Stimulated activated CD8-positive, alpha-beta memory T cell treated with anti-CD3 and anti-CD28 coated beads, Interleukin-7, amount 100 ng/mL, for 4 hours (primary cell): ENCODE measurements at places on chromosomes 12 and 14.

DNA sequence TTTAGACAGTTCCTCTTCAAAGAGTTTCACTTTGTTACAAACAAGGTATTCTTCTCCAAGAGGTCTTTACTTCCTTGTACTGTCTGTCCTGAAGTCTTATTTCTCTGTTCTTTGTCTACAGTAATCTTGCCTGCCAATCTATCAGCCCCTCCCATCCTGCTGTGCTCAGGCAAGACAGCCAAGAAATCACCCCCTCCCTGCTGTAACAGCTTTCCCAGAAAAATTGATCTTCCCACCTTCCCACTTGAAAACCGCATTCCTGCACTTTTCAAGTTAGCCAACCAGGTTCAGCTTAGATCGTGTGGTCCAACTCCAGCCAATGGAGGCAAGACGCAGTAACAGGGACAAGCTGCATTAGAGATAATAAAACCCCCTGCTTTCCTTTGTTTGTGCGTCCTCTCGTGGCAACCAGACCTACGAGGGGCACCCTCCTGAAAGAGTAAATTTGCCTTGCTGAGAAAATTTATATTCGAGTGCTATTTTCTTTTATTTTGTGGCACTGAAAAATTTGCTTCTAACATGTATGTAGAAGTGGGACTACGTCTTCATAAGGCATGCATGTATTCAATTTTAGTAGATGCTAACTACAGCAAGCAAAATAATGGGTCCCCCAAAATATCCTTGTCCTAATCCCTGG lies 46.5 kb upstream of the ESR2 start:
- no peak for DNase-seq

DNA sequence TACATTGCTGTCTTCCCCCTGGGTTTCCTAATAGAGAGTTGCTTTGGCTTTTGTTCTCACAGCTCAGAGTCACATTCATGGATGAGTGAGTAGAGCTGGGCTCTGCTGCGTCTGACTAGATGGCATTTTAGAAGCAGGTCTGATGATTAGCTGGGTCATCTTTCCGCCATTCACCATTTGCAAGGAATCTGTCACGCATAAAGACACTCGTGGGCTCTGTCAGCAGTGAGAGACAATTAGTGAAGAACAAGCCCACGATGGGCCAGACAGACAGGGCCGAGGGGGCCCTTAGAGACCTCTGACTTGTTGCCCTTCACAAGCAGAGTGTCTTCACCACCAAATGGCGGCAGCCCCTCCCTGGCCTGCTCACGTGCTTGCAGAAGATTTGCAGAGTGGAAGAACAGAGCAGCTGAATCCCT lies 175.0 kb downstream of the CRADD start:
- DNase-seq: no peak

DNA sequence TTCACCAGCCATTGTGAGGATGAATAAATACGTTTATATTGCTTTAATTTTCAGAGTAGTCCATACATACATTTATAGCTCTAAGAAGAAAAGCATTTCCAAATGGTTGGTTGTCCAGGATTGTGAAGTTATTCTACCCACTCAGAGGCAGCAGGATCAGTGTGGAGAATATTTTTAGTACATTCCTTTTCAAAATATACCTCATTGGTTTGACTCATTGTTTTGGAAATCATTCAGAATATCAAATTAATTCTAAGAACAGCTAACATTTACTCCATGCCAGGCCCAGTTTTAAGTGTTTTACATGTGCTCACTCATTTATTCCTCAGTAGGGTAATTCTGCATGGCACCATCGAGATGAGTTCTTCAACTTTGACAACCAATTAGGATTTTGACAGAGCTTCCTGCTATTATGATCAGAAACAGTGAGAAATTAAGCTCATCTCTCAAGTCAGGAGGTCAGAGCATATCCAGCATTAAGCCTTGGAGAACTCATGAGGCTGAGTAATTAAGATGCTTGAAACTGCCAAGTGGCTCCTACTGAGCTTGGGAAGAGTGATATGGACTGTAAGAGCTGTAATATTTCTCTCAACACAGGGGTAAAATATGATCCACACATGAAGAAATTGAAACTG lies 153.3 kb upstream of the CLEC14A start:
- DNase-seq: no peak

DNA sequence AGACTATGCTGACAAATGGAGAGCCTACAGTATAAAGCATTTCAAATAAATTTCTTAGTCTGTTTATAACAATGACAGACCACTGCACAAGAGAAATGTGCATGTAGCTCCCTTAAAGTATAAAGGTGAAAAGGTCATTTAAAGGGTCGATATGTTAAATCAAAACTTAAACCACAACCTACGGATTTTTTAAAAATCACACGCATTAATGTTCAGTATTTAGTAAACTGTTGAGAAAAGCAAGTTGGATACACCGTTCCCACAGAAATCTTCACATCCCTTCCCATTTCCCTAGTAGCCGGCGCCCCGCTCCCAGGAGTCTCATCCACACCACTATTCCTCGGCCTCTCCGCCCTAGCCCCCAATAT lies 614 bp downstream of the FKBP3 start:
- no peak for DNase-seq

DNA sequence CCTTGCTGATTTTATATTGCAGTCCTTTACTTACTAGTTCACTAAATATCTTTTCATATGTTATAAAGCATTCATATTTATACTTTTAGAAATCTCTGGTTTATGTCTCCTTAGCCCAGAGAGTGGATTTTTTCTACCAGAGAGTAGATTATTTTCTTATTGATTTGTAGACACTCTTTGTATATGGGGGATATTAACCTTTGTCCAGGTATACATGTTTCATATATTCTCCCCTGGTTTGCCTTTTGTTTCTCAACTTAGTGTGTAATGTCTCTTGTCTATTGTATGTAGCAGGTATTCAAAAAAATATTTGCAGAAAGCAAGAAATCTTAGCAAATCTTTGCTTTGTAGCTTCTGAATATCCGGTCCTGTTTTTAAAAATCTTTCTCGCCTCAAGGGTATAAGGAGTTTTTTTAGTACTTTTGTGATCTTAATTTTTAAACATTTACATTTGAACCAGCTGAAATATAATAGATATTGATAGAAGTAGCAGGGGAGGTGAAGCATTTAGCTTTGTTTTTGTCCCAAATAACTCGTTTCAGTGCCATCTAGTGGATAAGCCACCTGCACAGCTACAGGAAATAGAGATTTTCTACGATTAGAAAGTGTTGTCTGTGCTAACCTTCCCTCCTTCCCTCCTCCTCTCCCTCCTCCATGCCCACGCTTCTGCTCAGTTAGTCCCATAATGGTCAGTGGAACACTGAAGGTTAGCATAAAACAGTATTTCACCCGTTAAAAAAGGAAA lies 97.0 kb downstream of the PHETA1 start:
- DNase-seq: no peak

DNA sequence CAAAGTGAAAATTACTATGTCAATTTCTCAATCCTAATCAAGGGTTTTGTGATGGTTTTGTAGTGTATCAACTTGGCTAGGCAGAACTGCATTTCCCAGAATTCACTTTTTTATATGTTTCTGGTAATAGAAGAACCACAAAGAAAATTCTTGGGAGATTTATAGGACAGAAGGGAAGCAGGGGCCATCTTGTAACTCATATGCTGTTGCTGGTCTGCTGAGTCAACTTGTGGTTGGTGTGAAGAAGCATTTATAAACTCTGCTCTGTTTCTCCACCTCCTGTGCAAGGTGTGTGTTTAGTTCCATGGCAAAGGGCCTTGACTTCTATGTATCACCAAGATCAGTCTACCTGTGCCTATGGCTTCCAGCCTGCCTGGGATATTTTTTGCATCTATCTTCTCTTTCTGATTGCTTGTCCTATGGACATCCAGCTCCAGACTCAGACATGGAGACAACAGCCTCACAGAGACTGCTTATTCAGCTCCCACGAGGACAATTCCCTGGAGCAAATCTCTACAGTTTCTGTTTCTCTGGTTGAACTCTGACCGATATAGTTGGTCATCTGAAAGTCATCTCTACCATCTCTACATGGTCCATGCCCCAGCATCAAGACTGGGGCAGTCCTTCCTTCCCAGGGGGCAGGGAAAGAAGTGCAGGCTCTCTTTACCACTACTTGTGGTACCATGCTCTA lies 364.3 kb upstream of the DDHD1 start:
- no peak for DNase-seq

- DNase-seq: no peak
These were observed 571.4 kb upstream of the ATP2B1 start for GRCh38 chr12:90280033-90280432.

DNA sequence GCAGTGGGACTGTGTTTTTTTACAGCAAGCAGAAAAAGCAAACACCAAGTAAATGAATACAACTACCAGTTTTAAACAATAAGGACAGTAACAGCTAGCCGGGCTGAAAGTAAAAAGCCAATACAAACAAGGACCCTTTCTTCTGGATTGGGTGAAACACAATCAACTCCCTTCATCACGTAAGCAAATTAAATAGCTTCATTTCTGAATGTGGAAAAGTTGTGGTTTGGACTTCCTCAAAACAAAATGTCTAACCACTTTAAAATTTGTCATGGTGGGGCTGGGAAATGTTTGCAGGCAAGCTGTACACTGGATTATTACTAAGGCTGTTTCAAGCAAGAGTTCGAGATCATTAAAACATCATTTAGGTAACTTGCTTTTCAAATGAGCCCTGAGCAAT lies 47.4 kb downstream of the TCHP start:
- no peak for DNase-seq

DNA sequence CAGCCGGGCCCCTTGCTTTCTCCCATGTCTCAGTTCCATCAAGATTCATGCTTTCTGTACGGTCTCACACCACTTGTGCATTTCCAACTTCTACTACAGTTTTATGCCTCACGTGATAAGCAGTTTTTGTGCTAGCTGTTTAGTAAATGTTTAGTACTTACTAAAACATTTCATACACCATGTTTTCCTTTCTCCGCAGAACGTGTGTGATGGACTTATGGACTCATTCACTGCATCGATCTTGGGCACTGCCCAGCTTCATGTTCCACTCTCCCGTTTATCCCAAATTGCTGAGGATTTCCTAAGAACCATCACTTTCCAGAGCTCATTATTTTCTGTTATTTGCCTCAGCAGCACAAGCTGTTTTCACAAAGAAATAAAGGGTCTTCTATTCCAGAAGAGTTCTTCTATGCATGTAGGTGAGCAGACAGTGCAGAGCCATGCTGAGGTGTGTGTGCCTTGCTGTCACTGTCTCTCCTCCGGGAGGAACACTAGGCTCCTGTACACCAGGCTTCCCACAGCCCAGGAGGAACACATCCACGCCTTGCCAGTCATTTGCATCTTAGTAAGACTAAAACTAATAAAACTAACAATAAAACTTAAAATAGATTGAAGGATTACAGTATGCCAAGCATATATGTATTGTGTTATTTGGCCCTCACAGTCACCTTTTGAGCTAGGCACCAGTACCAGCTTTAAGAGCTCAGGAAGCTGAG lies 90.3 kb upstream of the EEA1 start:
- DNase-seq: no peak

GRCh38 chr14:101893759-101894158 lies 70.6 kb upstream of the DYNC1H1 start:
- no peak for DNase-seq

GRCh38 chr14:104567141-104567956 lies 12.2 kb upstream of the C14orf180 start:
- DNase-seq: no peak

DNA sequence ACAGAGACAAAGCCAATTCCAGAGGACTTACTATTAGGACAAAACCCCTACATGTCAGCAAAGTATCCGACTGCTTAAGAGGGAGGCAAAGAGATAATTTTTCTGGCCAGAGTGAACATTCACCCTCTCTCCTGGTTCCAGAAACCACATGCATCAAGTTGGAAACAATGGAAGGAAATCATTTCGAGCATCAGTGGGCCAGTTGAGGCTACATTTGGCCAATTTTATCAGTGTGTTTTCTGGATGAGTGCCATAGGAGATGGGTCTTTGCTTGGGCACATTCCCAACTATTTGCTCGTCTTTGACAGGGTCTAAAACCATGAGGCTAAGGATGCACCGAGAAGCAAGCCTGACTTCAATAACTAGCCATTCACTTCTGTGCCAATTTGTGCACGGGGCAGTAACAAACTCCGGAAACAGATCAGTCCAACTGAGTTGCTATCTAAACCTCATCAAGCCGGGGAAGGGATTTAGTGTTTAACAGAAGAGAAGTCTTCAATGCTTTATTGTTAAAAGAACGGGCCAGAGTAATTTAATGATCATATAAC lies 17.4 kb downstream of the EGLN3 start:
- DNase-seq: no peak

DNA sequence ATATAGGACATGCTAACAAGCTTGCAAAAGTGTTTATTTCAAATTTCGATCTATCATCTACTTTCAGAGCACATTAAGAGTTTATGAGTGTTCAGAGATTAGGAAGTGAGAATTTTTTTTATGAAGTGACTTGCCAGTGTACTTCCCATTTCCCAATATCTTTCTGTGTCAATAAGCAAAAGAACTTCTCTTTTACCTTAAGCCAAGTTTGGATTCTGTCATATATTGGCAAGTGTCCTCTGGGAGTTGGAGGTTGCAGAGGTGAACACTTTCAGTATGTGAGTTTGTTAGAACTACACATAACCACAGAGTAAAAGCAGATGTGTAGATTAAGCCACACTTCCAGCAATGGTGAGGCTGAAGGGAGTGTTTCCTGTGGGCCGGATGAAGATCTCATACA lies 16.6 kb upstream of the KLRF1 start:
- DNase-seq: no peak

DNA sequence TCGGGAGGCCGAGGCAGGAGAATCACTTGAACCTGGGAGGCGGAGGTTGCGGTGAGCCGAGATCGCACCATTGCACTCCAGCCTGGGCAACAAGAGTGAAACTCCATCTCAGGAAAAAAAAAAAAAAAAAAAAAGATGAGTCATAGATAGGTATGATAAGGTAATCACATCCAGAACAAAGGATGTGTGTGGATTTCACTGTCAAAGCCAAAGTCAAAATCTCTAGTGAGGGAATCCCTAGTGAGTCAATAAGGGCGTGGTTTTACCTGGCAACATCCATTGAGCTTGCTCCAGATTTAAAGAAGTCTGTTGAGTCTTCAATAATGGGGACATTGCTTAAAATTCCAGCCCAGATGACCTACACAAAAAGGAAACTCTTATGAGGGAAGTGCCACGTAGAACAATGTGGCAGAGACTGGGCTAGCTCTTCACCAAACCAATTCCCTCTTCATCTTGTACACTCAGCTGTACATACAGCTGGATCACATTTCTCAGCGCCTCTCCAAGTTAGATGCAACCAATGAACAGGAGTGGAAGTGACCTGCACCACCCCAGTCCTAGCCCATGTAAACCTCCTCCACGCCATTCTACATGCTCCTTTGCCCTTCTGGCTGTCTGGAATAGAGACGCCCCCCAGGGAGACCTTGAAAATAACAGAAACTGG lies 23.4 kb downstream of the ALDH1L2 start:
- DNase-seq: no peak

DNA sequence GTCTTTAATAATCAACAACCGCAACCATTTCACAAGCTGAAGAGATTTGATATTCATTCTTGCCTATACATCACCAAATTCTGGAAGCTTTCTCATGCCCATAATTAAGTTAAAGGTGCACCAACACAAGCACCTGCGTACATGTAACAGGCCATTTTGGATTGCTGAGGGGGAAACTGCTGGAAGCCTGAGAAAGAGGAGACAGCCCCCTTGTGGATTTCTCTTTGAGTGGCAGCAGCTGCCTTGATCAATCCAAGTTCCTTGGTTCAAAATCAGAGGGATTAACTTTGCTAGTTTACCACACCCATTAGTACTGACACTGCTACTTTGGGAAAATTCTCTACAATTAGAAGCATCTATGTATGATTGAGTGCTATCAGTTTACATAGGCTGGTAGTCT lies 321.1 kb downstream of the NOVA1 start:
- DNase-seq: no peak
